Activated T-helper 2 cell treated with anti-CD3 and anti-CD28 coated beads, Interferon-gamma antibody, Interleukin-2, Interleukin-4, amounts not matched to agents 10 μg/mL and 5 μg/mL and 100 μg/mL, durations not matched to agents 14 hours and 24 hours and 36 hours (primary cell): ENCODE measurements at places on chromosomes 1 and 21. TPM values are rescaled to one million over a fixed set of nuclear protein-coding genes. Genes with fewer than 3 reads are reported as not detected.

EVA1C gene
- total RNA-seq = 8.1 and 8.4 TPM in 2 replicates

STXBP3 gene
- 46.5 and 51.7 TPM in 2 replicates for total RNA-seq

VWA5B1 gene
- total RNA-seq = not detected in 2 replicates

ACOT11 gene
- 1.8 and 2.3 TPM in 2 replicates for total RNA-seq

TBX19 gene
- 6.5 and 7.6 TPM in 2 replicates for total RNA-seq

VCAM1 gene
- total RNA-seq = 0.05 TPM in 1 of 2 replicates, not detected in the other

KLHDC7A gene
- not detected in 2 replicates for total RNA-seq

VASH2 gene
- 1.3 and 1.8 TPM in 2 replicates for total RNA-seq

PTGER3 gene
- total RNA-seq = 0.43 and 0.44 TPM in 2 replicates

CD247 gene
- 193 and 196 TPM in 2 replicates for total RNA-seq

GJC2 gene
- total RNA-seq = 0.52 and 0.55 TPM in 2 replicates

PIGP gene
- total RNA-seq = 20.6 and 23.7 TPM in 2 replicates

OR10Z1 gene
- not detected in 2 replicates for total RNA-seq

USP33 gene
- 38.4 and 39.8 TPM in 2 replicates for total RNA-seq

ZNF687 gene
- 25.0 and 25.3 TPM in 2 replicates for total RNA-seq

SGIP1 gene
- not detected in 2 replicates for total RNA-seq

MFAP2 gene
- 0.32 TPM in 1 of 2 replicates, not detected in the other for total RNA-seq

CZIB gene
- 46.7 and 47.4 TPM in 2 replicates for total RNA-seq

SCMH1 gene
- 19.0 and 20.3 TPM in 2 replicates for total RNA-seq

ADAMTSL4 gene
- 2.7 and 2.9 TPM in 2 replicates for total RNA-seq

LCE2C gene
- total RNA-seq = not detected in 2 replicates

GRCh38 chr1:30688920-30689794, 34.2 kb downstream of the MATN1 start:
- no peak for DNase-seq

- DNase-seq = no peak
Observed at GRCh38 chr1:169250795-169251194, 116.8 kb downstream of the NME7 start.

GRCh38 chr1:160801836-160802580, 6.0 kb downstream of the LY9 start:
- no peak for DNase-seq

GRCh38 chr1:97377432-97378034, 543.3 kb downstream of the DPYD start:
- no peak for DNase-seq

GRCh38 chr1:85349224-85349623, 72.8 kb upstream of the BCL10 start:
- DNase-seq = no peak

DNA sequence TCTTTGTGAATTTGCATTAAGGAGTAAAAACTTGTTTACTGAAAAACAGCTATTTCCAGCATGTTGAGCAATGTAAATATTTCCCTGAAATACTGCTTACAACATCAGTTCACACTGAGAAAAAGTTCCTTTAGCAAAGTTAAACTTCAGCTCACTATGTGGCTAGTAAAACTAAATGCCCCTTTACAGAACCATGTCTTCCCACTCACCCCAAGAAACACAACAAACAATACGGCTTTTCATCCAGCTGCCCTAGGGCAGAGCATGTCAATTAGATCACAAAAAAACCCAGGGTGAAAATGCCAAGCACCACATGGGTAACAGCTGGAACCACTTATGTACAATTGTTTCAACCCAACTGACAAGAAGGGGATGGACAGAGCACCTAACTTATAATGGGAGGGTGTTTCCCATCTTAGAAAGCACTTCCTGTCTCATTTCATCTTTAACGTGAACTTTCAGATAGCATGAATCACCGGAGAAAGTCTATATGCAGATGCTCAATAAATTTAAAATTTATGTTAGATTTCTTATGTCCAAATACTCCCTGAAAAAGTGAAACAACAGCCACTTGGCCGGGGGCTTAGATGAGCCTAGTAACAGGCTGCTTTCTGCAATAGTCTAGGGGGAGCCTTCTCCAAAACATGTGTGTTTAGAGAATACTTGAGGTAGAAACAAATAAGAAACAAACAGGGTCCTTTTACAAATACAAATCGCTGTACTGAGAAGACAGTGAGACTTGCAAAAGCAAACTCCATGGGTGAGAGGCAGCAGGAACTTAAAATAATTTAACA, 6.6 kb downstream of the NID1 start:
- no peak for DNase-seq

DNA sequence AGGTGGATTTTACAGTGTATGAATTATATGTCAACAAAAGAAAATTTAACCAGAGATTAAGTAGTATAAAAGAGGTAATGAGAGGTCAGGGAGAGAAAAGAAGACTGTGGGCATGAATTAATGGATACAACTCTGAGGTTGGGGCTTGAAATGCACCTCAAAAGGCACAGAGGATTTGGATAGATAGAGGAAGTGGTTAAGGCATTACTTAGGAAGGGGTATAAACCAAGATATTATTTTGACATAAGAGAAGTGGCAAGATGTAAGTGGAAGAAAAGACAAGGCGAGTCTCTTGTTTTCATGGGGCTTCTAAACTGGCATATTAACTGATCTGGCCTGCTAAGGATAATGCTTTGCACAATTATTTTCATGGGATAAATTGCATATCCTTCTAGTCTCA, 34.1 kb downstream of the RAP1A start:
- DNase-seq = no peak

DNA sequence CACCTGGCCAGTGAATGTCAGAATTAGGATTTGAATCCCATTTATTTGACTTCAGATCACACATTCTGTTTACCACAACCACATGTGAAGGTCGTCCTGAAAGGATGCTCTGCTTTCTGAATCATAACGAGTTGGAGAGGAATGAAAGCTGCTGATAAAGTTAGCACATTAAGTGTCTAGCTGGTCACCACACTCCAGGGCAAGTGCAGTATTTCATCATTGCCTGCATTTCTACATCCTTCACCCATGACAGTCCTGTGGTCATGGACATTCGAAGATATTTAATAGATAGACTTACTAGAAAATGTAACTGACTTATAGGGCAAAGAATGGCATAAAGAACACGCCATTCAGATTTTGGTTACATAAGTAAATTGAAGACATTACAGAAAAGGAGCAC, 52.7 kb upstream of the ST6GALNAC3 start:
- DNase-seq = no peak

GRCh38 chr1:109258481-109259466, 9.4 kb downstream of the CELSR2 start:
- no peak for DNase-seq

- no peak for DNase-seq
Observed at GRCh38 chr1:23424293-23425192, at the start of gene TCEA3. Gene TCEA3, minus strand, starts transcription at chr1:23424748. Its CDS starts 115 bp downstream, at chr1:23424633.

GRCh38 chr1:77762072-77762476, 2.4 kb upstream of the USP33 start:
- DNase-seq = no peak

- no peak for DNase-seq
Observed at GRCh38 chr21:41432562-41433460, 6.8 kb downstream of the MX1 start.

DNA sequence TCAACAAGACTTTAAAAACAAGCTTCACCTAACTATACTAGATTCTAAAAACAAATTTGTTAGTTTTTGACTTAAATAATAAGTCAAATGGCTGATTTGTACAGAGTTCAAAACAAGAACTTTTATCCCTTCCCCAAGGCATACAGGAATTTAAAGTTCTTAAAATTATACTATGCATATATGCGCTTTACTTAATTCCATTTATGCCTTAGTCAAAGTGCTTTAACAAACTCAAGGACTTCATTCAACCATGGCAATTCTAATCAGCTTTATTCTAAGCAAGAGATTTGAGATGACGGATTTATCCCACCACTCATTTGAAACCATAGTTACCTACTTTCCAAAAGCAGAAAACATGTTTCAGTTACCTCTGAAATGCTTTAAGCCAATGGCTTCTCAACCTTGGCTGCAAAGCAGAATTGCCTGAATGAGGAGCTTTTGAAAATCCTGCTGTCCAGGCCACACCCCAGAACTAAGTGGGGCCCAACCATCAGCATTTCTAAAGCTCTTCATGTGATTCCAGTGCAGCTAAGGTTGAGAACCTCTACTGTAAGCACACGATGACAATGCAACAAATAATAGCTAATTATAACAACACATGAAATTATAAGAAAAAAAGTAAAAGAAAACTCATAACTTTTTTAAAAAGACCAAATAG, 44.6 kb downstream of the TTLL7 start:
- no peak for DNase-seq

DNA sequence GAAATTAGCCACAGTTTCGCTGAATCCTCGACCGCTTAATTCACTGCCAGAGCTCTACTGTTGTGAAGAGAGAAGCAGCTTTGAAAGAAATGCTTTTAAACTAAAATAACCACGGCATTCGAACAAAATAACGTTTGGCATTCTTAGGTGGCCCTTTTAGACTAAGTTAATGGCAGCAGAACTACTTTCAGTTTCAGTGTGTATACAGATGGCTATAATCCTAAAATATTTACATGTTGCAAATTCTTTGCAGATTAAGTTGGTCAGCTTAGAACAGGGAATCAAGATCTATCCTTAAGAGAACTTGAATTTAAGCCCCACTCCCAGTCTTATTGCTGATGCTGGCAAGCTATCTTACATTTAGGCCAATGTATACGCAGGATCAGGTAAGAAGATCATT, 62.7 kb downstream of the ADSS2 start:
- DNase-seq = no peak

DNA sequence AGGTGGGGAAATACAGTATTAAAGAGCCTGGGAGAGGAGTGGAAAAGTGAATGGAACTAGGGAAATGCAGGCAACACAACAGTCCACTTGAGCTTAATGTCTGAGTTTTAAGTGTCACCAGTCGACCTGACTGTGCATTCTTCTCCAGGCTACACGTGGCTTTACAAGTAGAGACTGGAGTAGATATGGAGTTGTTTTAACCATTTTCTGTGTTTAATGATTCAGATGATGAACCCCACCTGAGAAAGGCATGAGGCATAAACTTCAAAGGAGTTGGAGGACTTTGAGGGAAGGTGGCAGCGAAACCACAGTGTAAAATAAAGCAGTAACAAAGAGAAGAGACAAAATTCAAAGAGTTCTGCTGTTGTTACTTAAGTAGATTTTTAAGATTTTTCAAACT, 12.6 kb downstream of the FUBP1 start:
- DNase-seq = no peak

DNA sequence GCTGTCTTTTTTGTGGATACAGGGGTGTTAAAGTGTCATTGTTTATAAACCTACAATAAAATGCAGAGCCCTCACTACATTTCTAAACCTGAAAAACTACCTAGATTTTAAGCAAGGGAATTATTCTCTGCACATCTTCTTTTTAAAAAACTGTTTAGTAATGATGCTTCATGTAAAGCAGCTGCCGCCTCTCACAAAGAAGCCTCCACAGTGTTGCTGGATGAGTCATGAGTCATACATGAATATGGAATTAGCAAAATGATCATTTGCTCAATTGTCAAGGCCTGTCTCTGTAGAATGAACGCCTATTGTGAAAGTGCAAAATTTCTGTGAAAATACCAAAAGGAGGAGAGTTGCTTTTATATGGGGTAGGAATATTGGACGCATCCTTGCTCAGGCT, 259.5 kb upstream of the CHRM3 start:
- no peak for DNase-seq

DNA sequence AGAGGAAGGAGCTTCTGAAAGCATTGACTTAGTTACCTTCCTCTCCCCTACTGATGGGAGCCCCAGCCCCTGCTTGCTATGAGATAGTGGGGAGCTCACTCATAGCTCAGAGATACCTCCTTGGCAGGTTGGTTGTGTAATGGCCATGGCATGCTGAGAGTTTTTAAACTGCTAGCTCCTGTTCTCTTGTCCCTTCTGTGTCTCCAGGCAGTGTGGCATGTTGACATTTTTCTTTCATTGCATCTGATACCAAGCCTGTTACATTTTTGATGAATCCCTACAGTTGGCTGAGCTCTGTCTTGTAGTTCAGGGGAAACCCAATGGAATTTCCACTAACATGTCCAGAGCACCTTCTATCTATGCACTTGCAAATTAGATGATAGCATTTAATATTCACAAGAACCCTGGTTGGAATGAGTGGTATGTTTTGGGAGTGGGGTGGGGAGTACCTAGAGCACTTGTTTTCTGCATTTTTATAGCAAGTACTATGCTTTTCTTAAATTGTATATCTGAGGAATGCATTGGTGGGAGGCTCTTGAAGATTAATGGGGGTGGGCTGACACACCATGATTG, 39.1 kb upstream of the EFCAB14 start:
- no peak for DNase-seq

GRCh38 chr1:206734499-206735142, 36.0 kb upstream of the IL19 start:
- DNase-seq = peak; percentile 63

DNA sequence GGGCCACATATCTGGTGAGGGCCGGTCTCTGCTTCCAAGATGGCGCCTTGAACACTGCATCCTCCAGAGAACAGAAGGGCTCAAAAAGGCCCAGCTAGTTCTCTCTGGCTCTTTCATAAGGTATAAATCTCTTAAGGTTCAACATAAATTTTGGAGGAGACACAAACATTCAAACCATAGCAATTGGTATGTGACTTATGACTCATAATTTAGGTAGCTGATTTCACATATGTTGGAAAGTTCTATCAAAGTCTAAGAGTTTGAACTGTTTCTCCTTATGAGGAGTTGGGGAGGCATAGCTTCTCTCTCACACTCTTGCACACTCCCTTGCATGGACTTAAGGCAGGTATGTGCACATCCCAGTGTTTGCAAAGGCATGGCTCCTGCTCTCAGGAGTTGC, 5.1 kb upstream of the FYB2 start:
- no peak for DNase-seq

DNA sequence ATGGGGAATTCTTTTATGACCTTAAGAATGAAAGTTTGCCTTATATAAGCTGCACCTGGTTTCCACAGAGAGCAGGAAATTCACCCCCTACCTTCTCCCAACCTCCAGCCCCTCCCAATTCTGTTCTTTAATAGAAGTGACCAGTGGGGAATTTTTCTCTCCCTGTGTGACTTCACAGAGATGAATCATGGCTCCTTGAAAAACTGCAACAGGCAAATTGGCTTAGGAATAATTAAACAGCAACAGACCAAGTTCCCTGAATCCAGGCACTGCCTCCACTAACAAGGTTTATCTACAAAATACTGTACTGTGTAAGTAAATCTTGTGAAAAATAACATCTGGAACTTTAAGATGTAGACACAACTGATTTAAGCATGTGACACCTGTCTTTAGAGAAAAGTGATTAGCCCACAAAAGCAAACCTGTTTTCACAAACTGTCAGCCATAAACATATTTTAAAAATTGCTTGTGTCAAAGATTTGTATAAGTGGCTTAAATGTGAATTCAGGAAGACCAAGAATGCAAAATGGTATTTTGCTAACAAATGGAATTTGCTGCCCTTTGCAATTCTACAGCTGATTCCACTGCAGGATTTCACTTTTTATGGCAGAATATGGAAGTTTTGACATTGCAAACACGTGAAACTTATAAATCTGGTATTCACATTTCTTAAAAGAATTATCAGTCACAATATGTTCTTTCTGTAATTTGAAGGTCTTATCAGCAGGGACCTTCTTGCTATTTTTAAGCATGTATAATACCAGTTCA, 54.0 kb downstream of the ALG14 start:
- no peak for DNase-seq

DNA sequence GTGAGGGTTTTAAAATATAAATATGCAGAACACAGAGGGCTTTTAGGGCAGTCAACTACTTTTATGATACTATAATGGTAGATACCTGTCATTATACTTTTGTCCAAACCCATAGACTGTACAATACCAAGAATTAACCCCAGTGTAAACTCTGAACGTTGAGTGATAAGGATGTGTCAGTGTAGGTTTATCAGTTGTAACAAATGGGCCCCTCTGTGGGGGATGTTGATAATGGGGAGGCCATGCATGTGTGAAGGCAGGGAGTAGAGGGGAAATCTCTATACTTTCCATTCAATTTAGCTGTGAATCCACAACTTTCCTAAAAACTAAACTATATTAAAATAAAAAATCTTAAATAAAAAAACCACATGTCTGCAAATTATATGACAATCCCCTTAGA, 193.5 kb upstream of the CAMK1G start:
- DNase-seq = no peak
